ENCODE measurements at places on chromosomes 3 and 15.
A peak's percentile ranks its signal among the peaks of the same experiment; 100 is the strongest.

DNA sequence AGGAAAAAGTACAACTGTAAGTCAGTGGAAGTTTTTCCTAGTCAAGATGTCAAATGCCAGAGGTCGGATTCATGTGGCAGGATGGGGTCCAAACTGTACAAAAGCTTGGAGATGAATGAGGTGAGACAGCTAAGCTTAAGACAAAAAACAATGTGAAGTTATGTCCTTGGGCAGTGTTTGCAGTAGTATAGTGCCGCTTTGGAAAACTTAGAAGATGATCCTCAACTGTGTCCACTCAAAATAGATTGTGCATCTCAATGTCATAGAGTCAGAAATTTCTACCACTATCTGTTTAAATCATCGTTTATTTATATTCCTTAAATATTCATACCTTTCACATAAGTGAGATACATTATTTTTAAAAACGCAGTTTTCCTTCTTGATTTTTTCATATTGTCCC, 77.3 kb downstream of the MBNL1 start:
- no peak for DNase-seq

GRCh38 chr3:178735032-178735674, 198.9 kb downstream of the KCNMB2 start:
- DNase-seq: no peak

DNA sequence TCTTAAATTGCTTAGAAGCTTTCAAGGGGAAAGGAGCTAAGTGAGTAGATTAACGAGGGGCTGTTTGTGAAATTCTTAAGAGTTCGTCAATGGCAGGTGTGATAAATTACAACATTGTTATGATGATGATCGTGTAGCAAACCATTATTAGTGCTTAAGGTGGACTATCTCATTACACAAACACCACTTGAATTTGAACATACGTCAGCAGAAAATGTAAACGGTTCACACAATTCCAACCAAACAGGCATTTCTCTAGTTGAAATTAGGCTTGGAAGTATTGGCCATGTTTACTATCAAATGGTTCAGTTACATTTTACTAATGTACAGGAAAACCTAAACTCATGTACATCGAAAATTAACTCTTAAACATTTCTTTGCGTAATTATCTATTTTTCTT, 102.8 kb downstream of the PYDC2 start:
- no peak for DNase-seq

DNA sequence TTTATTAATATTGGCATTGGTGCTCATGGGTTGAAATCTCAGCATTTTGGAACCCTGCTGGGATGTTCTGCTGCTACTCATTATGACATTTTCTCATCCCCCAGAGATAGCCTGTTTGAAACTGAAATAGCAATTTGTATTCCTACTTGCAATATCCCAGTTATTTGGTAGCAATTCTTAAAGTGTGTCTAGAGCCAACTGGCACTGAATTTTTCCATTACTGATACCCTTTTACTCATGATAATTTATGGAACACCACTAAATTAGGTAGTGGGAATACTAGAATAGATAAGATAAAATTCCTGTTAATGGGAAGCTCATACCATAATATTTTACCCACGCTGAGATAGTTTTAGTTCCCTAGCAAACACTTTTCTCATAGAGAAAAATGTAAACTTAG, 309.3 kb downstream of the SV2B start:
- DNase-seq: no peak

GRCh38 chr3:197331131-197331530, 32.7 kb upstream of the DLG1 start:
- peak; percentile 66 for DNase-seq

GRCh38 chr3:160447544-160447943, 2.0 kb downstream of the TRIM59 start:
- peak; percentile 44 for DNase-seq

- peak; percentile 39 for DNase-seq
These were observed 438 bp downstream of the SHOX2 start for GRCh38 chr3:158105710-158106253.

- DNase-seq: no peak
These were observed 116.2 kb upstream of the LSAMP start for GRCh38 chr3:116561529-116561928.

GRCh38 chr15:47862402-47862801, 145.1 kb downstream of the SEMA6D start:
- no peak for DNase-seq

DNA sequence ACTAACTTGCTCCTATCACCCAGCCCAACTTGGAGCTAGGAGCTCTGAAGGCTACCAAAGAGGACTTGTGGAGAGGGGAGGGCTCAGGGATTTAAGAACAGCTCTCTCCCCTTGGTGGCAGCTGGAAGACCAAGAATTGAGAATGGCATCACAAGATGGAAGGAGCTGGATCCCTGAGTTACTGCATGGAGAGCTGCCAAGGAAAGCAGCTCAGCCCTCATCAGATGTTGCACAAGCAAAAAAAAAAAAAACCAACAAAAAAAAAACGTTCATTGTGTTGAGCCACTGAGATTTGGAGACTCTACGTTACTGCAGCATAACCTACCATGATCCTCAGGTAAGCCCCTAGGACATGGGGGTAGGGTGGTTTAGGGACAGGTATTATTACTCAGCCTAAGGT, 41.0 kb downstream of the ITGB5 start:
- DNase-seq: peak; percentile 90

DNA sequence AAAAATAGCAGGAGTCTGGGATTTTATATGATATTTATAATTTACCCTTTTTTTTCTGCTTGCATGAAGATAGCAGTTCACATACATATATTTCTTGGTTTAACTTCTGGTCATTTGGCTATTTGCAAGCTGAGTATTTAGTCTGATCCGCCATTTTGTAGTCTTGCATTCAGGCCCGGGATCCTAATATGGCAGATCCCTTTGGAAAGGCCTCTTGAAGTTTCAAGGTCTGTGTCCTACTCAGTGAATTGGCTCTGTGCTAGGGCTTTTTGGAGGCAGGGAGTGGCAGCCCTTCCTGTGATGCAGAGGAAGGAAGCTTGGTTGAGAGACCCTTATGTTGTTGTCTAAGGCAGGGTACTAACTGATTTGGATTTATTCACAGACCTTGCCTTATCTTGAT, 2.9 kb downstream of the SNRPN start:
- no peak for DNase-seq

- DNase-seq: no peak
These were observed 94.7 kb downstream of the TNIK start for GRCh38 chr3:171365489-171365888.

DNA sequence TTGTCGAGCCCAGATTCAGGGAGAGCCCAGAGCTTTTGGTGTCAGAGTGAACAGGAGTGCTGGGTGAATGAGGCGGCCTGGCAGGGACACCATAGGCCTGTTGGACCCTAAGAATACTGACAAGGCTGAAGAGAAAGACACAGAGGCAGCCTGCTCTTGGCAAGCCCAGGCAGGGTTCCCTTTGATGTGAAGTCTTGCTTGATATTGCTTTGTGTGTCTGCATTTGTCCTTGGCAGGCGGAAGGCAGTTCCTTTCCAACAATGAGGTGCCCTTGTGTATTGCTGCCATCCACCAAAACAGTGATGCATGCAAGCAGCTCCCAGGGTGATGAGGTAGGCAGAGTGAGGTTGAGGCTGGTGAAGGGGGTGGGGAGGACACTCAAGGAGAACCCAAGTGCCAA, 152.7 kb upstream of the TSC22D2 start:
- DNase-seq: no peak

- peak; percentile 77 for DNase-seq
These were observed 51.6 kb upstream of the LCTL start for GRCh38 chr15:66617137-66618090.

GRCh38 chr3:134319931-134320330, 54.3 kb downstream of the AMOTL2 start:
- DNase-seq: no peak

DNA sequence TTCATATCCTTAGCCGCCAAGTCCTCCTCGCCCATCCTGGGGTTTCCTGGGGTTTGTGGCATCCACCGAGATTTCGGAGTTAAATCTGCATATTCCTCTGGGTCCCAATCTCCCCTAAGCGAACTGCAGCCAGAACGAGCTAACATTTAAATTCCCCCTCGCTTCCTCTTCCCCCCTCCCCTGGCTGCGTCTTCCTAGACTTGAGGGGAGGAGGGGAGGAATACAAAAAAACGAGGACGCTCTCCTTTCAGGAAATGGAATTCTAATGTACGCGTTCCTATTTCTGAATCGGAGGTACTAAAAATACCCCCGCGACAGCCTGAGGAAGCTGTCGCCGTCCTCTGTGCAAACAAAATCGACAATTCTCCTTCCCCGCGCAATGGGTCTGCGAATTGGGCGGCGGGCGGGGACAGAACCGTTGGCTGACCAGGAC, 5.6 kb downstream of the FEZF2 start:
- no peak for DNase-seq

DNA sequence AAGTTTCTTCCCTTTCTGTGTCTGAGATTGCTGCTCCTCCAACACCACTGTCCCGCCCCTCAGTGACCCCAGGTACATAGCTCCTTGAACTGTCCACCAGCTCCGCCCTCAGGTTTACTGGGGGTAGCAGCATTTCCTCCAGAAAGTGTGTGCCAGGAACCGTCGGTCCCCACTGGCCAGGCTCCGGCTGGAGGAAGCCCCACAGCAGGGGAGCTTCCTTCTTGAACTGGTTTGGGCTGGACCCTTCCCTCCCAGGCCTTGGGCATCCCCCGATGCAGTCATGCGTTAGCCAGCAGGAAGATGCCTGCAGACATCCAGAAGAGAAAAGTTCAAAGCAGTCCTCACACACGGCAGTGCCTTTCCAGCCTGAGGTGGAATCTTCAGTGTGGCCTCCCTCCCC, 19.7 kb downstream of the PAK6 start:
- peak; percentile 82 for DNase-seq

DNA sequence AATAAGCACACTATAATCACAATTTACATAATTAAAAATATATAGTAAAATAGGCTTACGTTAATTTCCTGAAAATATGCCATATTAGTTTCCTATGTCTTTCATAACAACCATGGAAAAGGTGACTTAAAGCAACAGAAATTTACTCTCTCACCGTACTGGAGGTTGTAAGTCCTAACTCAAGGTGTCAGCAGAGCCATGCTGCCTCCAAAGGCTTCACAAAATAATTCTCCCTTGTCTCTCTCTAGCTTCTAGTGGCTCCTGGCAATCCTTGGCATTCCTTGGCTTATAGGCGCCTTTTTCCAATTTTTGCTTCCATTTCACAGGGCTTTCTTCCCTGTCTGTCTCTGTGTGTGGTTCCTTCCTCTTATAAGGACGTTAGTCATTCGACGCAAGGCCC, 7.6 kb downstream of the SI start:
- DNase-seq: no peak

DNA sequence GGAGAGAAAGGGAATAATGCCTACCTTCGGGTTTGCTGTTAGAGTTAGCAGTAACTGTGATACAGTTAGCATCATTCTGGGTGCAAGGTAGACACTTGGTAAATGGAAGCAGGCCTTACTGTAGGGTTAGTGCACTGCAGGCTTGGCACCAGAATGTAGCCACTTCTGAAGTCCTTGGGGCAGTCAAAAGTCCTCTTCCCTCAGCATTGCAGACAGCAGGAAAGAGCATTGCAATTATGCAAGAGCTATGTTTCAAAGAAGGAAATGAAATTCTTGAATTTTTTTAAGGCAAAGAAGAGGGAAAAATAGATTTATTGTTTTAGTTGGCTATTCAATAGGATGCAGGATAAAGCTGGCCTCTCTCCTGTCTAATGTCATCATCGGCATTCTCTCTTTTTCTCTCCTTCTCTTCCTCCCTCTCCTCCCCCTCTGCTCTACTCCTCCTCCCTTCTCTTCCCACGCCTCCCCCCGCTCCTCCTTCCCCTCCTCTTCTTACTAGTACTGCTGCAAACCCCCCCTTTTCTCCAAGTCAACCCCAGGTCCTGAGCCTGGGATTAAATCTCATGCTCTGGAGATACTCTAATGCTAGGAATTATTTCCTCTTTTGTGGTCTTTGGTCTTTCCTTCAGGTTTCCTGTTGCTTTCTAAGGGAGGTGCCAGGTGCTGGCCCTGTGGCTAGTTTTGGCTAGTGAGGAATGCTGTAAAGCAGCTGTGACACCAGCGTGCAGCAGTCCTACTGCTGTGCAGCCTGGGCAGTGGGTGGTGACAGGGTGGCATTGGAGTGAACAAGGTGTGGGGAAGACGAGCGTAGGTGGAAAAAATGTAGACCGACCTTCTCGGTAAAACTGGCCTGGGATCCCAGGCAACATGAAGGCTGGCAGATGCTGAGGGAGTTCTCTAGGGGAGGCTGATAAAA, 21.7 kb downstream of the EEFSEC start:
- no peak for DNase-seq

- no peak for DNase-seq
These were observed 21.8 kb upstream of the DAPK2 start for GRCh38 chr15:64068133-64068532.

GRCh38 chr15:26197060-26197459, 333.9 kb upstream of the ATP10A start:
- DNase-seq: no peak

DNA sequence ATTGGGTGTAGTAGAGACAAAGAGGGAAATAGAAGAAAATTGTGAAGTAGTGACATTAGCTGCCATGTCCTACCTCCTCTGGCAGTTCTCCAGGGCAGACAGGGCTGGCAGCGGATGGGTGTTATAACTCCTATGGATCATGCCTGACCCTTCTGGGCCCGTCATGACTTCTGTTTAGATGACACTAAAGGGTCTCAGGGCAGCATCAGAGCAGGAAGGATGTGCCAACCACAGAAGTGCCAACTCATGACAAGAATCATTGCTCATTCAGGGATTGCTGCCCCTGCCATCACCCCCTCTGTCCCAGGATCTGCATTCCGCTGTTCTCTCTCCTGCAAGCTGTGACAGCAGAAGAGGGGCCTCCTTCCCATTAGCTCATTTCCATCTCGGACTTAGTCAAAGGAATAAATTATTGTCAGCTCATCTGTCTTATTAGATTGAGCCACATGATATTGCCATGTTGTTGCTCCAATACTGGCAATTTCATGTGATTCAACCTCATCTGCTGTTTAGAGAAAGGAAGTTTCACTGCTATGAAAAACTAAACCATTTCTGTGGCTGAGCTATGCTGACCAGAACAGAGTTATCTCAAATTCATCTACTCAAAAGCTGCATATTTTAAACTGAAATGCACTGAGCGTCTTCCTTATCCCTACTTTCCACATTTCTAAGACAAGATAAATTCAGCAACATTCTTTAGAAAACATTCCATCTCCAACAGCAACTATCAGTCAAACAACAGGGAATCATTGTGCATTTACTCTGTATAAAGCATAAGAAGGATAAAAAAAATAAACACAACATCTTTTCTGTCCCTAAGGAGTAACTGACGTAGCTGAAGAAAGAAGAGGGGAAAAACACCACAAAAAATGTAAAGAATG, 271.6 kb downstream of the FHIT start:
- peak; percentile 67 for DNase-seq

DNA sequence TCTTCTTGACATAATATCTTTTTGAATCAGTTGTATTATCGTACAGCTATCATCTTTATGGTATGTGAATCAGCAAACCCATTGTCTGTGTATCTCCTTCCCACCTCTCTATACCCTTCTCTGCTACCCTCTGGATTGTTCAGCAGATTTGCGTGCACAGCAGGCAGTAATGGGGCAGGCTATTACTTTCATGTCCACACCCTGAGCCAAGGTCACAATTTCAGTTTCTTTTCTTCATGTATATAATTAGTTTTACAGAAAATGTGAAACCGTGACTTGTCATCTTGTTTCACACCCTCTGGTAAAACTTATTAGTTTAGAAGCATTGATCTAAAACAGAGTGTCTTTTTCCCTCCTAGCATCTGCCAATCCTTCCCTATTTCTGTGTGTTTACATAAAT, 770.4 kb upstream of the SEMA6D start:
- DNase-seq: no peak

Data from choroid plexus epithelial cell (primary cell).